ENCODE measurements at places on chromosomes 4 and X.

DNA sequence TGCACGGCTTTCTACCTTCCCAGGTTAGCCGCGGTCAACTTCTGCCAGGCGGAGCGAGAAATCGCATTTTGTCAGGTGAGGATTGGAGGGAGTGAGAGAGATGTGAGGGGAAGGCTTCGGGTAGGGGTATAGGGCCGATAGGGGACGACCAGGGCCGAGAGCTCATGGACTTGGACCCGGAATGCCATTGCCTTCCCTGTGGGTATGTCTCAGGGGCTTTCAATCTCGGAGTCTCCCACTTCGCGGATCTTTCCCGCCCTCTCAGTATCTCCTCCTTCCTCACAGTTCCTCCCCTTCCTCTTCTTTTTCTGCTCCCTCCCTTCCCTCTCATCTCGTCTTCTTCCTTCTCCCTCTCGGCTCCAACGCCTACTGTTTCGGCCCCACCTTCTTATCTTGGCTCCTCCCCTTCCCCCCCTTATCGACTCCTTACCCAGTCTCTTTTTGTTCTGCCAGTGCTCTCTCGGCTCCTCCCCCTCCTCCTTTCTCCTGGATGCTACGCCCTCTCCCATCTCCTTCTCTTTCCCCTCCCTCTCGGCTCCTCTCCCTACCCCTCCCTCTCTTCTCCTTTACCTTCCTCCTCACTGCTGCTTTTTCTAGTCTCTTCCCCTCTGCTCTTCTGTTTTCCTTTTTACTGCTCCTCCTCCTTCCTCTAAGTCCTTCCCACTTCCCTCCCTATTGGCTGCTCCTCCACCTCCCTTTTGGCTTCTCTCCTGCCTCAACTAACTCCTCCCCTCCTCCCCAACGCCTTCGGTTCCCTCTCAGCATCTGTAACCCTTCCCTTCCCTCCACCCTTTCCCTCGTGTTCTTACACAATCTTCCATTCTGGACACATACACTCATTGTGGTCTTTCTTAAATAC is 29.4 kb upstream of the RBMX start:
- peak; percentile 98 for DNase-seq

DNA sequence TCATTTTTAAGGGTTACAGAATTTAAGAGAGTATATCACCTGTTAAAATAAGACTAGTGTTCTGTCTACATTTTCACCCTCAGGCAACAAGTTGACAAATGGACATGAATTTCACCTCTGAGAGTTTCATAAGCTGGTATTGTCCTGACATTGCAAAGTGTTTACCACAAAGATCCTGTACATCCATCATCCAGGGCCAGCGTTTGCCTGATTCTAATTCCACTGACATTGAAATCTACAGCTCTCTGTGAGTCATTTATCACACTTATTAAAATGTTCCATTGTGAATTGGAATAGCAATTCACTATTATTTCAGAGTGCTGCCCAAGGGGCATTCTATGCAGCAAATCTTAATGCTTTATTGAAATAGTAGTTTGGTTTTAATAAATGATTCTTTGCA is 1499.4 kb upstream of the PCDH7 start:
- no peak for DNase-seq

GRCh38 chr4:37728064-37728463 is 41.9 kb upstream of the RELL1 start:
- DNase-seq: no peak

GRCh38 chr4:8341691-8342090 is 72.1 kb downstream of the HTRA3 start:
- DNase-seq: no peak

DNA sequence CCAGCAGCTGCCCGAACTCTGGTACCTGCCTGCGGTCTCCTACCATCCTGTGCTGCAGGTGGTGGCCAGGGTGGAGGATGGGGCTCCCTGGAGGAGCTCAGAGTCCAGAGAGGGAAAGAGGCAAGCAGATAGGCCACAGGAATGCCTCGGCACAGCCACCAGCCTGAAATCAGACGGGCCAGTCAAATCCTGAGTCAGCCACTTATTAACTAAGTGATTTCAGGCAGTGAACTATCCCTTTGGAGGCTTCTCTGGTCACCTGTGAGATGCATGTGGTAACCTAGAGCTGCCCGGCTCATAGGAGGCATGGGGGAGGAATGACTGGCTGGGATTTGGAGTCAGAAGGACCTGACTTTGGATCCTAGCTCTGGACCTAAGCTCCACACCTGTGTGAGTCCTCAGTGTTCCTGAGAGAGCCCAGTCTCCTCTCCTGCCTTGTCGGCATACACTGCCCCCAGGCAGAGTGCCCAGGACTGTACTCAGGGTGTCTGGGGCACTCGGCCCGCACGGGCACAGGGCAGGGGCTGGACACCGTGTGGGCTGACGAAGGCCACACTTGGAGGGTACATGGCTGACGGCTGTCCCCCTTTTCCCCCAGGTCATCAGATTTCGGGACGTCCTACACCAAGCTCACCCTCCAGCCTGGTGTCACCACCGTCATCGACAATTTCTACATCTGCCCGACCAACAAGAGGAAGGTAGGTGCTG is 96.4 kb upstream of the PSAPL1 start:
- DNase-seq: no peak

GRCh38 chr4:144342949-144343760 is 202.6 kb upstream of the GYPA start:
- no peak for DNase-seq

- DNase-seq: no peak
Observed at GRCh38 chrX:29746326-29746725, 469.0 kb upstream of the MAGEB2 start.

GRCh38 chrX:2902841-2903240 is 26.3 kb downstream of the ARSD start:
- DNase-seq: no peak

DNA sequence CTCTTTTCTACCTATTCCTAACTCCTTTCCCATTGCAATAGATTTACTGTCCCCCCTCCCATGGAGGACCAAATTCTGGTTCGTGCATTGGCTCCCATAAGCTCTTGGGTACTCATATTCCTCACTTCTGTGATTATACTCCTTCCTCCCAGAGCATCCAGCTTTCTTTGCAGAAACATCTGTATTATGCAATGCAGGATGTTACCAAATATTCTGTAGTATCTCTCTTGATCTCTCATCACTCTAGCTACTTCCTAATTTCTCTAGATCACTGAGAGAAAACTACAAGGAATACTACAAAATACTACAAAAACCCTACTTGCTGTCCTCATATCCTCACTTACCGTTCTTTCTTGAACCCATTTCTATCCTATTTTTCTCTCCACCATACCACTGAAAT is 395.9 kb upstream of the HS3ST1 start:
- no peak for DNase-seq

DNA sequence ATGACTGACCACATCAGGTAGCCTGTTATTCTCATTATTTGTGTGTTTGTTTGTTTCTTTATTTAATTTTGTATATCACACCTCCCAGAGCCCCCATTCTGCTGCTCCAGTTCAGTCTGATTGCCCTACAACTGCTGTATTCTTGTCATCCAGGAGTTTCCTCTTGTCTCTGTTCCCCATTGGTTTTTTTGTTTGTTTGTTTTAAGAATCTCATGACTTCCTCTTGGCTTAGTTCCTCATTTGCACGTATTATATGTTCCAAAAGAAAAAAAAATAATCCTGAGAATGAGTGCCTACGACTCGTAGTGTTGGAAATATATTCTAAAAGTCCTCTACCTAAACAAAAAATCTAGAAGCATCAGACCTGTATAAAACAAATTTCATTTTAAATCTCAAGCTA is 142.3 kb upstream of the SLIT2 start:
- DNase-seq: no peak

DNA sequence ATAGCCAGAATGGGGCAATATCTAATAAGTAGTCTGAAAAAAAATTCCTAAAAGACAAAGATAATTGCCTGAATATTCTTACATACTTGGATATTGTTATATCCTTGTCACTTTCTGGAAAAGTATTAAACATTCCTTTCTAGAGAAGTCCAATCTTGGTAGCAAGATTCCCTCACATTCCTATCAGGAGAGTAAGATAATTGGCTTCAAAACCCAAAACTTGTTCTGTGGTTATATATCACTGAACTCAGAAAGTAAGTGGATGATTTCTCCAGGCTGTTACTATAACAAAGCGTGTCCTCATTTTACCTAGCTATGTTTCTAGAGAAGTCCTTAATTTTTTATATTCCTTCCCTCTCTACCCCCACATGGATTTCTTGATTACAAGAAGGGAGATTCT is 46.0 kb upstream of the TEX13A start:
- no peak for DNase-seq

- DNase-seq: no peak
Observed at GRCh38 chr4:84681486-84682274, 98.8 kb downstream of the CDS1 start.

- DNase-seq: no peak
Observed at GRCh38 chr4:182286931-182287330, 43.7 kb downstream of the TENM3 start.

- no peak for DNase-seq
Observed at GRCh38 chr4:12965334-12965733, 518.8 kb downstream of the RAB28 start.

- DNase-seq: no peak
Observed at GRCh38 chrX:143121477-143121876, 95.7 kb downstream of the SPANXN4 start.

DNA sequence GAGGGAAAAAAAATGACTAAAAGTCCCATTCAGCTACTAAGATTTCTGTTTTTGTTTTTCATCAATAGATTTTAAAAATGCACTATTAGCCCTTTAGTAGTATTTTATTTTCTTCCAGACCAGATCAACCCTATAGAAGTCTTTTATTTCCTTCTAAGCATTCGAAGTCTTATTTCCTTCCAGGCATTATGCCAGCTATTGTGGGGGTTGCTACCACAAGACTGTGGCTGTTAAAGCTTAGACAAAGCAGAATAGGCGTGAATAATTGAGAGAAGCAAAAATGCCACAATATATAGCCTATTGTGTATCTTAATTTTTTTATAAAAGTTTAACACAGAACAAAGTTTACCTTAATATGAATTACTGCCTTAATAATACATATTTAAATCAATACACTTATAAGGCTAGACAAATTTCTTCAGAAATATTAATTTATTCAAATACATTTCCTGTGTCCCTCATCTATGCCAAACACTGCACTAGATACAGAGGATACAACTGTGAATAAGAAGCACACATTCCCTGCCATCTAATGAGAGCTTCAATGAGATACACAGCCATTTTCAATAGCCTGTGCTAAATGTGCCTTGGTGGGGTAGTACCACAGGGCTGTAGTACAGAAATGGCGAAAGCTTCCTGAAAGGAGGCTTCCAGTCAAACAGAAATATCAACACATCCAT is 33.1 kb downstream of the SLC10A7 start:
- no peak for DNase-seq

GRCh38 chrX:115616943-115617563 is 56.1 kb downstream of the PLS3 start:
- no peak for DNase-seq

GRCh38 chr4:137502339-137503129 is 29.8 kb downstream of the PCDH18 start:
- no peak for DNase-seq

DNA sequence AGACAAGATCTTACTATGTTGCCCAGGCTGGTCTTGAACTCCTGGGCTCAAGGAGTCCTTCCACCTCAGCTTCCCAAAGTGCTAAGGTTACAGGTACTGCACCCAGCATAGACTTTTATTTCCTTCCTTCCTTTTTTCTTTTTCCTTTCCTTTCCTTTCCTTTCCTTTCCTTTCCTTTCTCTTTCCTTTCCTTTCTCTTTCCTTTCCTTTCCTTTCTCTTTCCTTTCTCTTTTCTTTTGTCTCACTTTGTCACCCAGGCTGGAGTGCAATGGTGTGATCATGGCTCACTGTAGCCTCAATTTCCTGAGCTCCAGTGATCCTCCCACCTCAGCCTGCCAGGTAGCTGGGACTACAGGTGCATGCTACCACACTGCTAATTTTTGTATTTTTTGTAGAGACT is 19.4 kb downstream of the DLG3 start:
- DNase-seq: no peak

GRCh38 chrX:48933757-48934156 is 14.9 kb upstream of the PIM2 start:
- no peak for DNase-seq

DNA sequence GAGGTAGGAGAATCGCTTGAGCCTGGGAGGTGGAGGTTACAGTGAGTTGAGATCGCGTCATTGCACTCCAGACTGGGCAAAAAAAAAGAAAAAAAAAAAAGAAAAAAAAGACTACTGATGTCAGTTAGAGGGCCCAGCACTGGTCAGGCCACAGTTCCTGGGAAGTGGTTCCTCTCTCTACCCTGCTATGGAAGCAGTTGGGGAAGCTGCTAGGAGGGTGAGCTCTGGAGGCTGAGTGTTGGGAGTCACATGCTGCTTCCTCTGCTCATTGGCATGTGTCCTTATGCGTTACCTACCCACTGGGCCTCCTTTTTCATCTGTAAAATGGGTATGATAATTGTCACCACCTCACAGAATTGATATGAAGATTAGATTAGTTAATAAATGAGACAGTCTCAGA is 50.7 kb downstream of the SEPSECS start:
- DNase-seq: no peak

GRCh38 chr4:185830263-185830994 is 18.4 kb upstream of the SORBS2 start:
- no peak for DNase-seq

DNA sequence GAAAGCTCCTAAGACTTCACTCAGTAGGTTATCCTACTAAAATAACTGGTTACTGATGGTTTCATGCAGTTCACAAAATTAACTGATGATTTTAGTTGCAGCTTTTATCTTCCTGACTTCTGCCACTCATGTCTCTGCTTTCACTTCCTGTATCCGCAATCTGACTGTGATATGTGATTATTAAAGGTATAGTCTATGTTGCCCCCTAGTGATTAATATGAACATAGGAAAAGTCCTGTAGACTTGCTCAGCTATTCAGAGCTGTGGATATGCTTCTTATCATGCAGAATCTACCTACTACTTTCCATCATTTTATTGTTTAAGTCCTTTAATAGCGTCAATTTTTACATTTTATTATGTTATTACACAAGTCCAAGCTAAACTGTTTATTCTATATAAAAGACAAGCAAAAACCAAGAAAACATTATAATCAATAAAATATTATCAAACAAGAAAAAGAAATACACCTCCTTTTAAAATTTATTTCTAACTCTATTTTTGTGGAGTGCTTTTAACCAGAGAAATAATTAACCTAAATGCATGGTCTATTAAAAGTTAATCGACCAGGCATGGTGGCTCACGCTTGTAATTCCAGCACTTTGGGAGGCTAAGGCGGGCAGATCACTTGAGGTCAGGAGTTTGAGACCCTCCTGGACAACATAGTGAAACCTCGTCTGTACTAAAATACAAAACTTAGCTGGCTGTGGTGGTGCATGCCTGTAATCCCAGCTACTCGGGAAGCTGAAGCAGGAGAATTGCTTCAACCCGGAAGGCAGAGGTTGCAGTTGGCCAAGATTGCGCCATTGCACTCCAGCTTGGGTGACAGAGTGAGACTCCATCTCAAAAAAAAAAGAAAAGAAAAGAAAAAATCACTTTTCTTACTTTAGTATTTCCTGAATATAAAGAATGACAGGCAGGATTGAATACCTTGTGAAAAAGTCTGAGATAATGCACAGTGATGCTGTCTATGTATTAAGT is 40.4 kb upstream of the TLR2 start:
- DNase-seq: peak; percentile 65

Data from HAP-1 (cell line).